Cardiac septum (tissue), 1 donor: ENCODE measurements at places on chromosomes 5 and 9. TPM values are rescaled to one million over a fixed set of nuclear protein-coding genes. Genes with fewer than 3 reads are reported as not detected.

DNA sequence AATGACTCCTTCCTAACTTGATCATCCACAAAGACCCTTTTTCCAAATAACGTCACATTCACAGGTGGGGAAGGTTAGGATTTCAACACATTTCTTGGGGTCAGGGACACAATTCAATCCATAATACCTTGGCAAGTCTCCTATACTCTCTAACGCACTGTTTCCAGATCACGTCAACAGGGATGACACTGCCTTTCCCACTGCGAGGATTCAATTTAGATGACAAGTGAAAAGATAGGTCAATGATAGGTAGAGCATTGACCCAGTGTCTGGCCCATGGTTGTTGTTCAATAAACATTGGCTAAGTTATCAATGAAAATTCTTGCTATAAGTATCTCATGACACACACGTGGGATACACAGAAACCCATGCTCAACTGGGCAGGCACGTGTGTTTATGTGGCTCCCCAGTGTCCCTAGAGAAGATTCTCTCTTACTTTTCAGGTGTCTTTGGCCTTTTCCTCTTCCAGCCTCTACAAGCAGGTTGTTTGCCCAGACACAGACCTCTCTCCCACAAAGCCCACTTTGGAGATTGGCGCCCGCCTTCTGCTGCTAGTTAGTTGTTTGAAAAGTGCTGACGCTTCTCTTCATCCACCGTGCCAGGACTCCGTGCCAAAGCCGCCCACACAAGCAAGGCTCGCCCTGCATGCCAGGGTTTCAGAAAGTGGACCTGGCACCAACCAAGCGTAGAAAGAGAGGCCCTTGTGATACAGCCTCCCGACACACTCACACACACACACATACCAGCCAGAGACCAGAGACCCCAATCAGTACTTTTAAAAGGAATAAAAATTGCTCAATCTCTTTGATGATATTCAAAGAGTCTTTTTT, 594.5 kb downstream of the BNC2 start:
- DNase-seq = no peak

DNA sequence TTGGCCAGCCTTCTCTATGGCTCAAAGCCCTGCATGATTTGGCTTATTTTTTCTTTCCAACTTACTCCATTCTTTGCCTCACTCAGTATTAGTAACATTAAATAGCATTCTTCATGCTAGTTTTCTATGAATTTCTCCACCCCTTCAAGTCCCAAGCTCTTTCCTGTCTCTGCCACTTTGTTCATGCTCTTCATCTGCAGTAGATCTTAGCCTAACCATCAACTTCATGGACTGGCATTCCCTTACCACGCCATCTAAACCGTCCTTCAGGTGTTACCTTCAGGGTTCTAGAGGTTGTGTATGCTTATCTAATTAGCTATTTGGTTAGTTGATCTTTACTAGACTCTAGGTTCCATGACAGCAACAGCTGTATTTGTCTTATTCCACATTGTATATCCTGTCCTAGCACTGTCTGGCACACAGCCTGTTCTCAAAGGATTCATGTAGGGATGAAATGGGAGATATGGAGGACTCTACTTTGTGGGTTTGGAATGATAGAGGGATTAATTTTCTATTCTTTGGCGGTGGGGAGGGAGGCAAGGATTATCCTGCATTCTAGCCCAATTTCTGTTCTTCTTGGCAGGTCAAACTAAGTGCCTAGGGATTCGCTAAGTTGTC, 26.4 kb downstream of the TMEM167A start:
- no peak for DNase-seq

DNA sequence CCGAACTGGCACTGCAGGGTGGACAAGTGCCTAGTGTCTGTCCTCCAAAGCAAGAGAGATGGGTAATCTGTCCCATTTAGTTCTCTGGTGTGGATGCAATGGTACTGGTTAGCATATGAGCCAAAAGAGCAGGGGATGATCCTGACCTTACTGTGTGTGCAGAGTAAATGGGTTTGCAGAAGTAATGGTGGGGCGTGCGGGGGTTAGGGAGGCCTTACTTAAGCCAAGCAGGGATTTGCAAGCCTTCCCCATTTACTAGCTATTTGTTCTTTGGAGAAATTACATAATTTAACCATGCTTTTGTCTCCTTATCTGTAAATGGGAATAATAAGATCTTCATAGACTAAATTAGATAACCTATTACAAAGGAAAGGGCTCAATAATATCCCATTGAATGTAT, 19.9 kb upstream of the LCP2 start:
- DNase-seq = no peak

GRCh38 chr5:137872466-137872865, 4.8 kb downstream of the MYOT start:
- no peak for DNase-seq

- DNase-seq = no peak
Measured at GRCh38 chr5:36957953-36958537, 81.5 kb downstream of the NIPBL start.

DNA sequence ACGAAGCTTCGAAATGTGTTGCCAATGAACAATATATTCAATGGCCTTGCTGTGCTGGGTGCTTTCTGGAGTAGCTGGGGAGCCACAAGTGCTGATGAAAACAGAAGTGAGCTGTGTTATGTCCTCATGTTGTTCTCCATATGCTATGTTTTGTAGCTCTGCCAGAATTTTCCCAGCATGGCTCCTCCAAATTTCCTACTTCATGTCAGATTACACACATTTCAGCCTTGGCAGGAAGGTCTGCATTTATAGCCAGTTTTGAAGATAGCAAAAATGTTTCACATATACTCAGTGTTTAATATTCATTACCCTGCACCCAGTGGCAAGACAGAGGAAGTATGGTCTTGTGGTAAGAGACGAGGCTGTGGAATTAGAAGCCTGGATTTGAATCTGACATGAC, 22.6 kb upstream of the NMUR2 start:
- DNase-seq = no peak

GRCh38 chr5:156825688-156826087, 24.4 kb upstream of the PPP1R2B start:
- no peak for DNase-seq

DNA sequence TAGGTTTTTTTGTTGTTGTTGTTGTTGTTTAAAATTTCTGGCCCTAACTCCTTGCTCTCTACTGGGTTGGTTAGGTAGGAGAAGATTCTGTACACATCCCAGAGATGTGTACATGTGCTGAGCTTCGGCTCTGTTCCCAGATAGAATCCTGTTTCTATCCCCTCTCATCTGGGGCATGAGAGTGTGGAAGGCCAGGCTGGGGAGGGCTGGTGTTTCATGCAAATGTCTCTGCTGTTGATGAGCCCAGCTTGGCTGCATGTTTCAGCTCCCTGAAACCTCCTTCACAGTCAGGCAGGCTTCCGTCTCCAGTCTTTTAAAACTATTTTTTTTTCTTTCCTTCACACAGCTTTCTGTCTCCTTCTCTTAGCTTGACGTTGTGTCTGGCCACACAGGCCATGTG, 526.9 kb upstream of the KLF4 start:
- DNase-seq = no peak

DNA sequence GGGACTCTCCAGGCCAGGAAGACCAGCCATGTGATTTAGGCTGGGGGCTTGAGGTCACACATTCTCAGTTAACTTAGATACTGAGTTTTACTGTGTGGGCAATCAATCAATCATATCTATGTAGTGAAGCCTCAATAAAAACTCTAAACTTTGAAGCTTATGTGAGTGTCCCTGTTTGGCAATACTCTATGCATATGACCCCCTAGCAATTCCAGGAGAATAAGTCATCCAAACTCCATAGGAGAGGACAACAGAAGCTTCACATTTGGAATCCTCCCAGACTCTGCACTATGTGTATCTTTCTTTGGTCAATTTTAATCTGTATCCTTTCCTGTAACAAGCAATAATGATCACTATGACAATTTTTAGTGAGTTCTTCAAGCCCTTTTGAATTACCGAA, 216.8 kb upstream of the RGMB start:
- DNase-seq = no peak

DNA sequence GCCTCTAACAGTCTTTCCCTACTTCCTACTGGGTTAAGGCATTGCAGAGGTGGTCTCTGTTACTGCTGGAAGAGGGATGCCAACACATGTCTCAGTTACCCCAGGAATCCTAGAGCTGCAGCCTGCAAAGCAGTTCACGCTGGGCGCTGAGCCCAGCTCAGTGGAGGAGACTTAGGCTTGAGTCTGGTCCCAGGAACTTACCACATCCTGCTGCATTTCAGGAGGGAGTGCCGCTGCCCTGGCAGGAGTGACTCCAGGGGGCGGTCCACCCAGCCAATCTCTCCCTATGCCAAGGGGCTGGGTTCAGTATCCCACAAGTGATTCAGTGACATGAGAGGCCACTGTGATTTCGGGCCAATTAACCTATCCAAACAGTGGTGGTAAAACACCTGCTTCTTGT, 7.6 kb downstream of the TTC16 start:
- no peak for DNase-seq

- no peak for DNase-seq
Measured at GRCh38 chr5:96844481-96844990, 31.8 kb upstream of the ERAP2 start.

The LCN1 gene
- total RNA-seq = not detected

The INSL4 gene
- total RNA-seq = not detected

The IQGAP2 gene
- 7.9 TPM for total RNA-seq

The SV2C gene
- total RNA-seq = 0.67 TPM

The DNAH5 gene
- total RNA-seq = 0.35 TPM

The IL4 gene
- total RNA-seq = not detected
